Tibial nerve (tissue), 4 donors: ENCODE measurements at places on chromosomes 5 and 9.
A peak's percentile ranks its signal among the peaks of the same experiment; 100 is the strongest.

GRCh38 chr5:154989626-154990025 is 23.9 kb upstream of the KIF4B start:
- no peak for DNase-seq

- DNase-seq: no peak
These were observed 11.9 kb upstream of the NHP2 start for GRCh38 chr5:178165581-178165980.

GRCh38 chr5:132083071-132083678 is 9.6 kb downstream of the CSF2 start:
- DNase-seq: no peak

DNA sequence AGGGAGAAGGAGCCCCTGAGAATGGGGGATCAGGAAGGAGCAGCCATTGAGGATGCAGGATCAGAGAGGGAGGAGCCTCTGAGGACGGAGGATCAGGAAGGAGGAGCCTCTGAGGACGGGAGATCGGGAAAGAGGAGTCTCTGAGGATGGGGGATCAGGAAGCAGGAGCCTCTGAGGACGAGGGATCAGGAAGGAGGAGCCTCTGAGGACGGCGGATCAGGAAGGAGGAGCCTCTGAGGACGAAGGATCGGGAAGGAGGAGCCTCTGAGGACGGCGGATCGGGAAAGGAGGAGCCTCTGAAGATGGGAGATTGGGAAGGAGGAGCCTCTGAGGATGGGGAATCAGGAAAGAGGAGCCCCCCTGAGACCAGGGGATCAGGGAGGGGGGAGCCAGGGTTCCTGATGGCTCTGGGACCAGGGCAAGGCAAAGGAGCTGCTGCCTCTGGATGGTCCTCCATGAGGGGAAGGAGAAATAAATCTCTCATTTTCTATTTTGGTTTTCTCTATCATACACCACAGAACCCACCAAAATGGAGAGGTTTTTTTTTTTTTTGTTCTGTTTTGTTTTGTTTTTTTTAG is 22.6 kb upstream of the SARDH start:
- no peak for DNase-seq

GRCh38 chr5:16538006-16538405 is 72.4 kb upstream of the ZNF622 start:
- DNase-seq: no peak

GRCh38 chr5:107365320-107366109 is 305.2 kb downstream of the EFNA5 start:
- no peak for DNase-seq

GRCh38 chr5:14702238-14702839 is 37.8 kb downstream of the OTULIN start:
- no peak for DNase-seq

GRCh38 chr5:4196744-4197143 is 601.1 kb downstream of the IRX1 start:
- DNase-seq: no peak

- no peak for DNase-seq
These were observed 32.9 kb upstream of the STX17 start for GRCh38 chr9:99873531-99873930.

DNA sequence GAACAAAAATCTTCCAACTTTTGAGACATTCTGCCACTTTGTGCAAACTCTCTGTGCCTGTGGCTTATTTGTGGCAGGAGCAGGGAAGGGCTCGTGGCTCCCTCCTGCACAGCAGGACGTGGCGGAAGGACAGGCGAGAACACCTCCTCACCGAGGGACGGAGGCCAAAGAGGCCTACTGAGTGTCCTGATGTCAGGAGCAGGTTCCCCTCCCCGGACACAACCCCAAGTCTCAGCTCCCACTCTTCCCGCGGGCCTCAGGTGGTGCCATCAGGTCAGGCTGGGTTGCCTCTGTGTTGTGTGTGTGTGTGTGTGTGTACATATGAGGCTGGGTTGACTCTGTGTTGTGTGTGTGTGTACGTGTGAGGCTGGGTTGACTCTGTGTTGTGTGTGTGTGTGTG is 136.8 kb upstream of the LPCAT1 start:
- DNase-seq: no peak

- no peak for DNase-seq
These were observed 1395.9 kb downstream of the PTPRD start for GRCh38 chr9:9216934-9217333.

GRCh38 chr9:35756275-35757225 is 2.5 kb upstream of the MSMP start:
- peak; percentile 41 for DNase-seq

DNA sequence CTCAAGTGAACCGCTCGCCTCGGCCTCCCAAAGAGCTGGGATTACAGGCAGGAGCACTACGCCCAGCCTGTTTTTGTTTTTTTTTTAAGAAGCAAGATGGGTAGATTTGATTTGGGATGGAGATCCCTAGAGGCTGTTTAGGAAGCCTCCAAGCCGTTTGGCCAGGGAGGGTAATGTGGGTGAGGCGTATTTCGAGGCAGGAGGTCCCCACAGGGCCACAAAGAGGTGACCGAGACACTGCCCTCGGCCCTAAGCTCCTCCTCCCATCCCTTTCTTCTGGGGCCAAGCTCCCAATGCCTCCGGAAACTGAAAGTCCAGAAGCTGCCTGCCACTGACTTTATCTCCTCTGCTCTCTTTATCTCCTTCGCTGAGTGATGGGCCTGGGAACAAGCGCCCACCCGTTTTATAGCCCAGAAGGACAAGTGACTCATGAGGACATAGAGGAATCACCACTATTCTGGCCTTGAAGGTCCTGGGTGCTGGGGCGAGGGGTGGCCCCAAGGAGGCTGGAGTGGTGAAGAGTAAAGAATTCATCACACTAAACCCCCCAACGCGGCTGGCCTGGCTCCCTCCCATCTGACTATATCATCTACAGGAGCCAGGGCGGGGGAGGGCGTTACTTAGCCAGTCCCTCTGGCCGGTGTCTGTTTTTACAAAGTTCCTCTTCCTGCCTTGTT is 2.0 kb upstream of the RALGDS start:
- DNase-seq: no peak

GRCh38 chr5:140398379-140398811 is 3.2 kb upstream of the ANKHD1 start:
- DNase-seq: no peak

GRCh38 chr9:70080481-70081119 is 37.0 kb downstream of the MAMDC2 start:
- peak; percentile 63 for DNase-seq

DNA sequence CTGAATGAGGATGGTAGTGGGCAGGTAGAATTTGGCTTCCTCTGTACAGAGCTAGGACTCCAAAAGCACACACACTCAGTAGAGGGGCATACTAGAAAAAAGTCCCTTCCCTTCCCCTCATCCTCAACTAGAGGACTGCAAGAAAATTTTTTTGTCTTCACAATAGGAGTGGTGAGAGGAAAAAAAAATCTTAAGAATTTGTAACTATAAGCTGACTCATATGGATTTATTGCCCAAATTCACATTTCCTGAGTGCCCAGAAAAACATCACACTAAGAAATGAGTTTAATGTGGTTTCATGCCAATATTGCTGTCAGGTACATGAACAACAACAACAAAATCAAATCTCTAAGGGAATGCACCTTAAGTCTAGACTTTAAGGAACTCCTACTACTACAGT is 43.7 kb downstream of the RANBP6 start:
- no peak for DNase-seq

GRCh38 chr9:132894346-132894745 is 15.6 kb downstream of the SPACA9 start:
- DNase-seq: no peak

- DNase-seq: no peak
These were observed 47.4 kb downstream of the PHF2 start for GRCh38 chr9:93623753-93624152.

DNA sequence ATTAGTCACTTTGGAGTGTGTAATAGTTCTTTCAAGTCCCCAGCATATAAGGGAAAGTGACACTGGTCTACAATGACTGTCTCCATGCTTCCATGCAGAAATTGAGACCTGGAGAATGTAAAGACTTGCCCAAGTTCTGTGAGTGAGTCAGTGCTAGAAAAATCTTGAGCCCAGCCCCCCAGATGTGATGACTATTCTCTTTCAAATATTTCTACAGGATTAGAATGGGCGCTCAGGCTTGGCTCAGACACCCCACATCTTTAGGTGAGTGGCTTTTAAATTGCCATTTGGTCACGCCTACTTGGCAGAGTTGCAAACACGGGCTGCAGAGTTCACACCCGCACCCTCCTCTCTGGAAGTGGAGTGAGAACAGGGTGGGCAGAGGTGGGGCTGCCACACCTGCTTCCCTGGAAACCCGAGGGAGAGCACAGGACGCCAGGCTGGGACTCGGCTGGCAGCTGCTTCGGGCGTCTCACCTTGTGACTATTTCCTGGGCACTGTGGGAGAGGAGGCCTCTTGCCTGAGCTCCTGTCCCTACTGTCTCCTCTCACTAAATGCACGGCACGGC is 37.6 kb downstream of the ROPN1L start:
- no peak for DNase-seq

DNA sequence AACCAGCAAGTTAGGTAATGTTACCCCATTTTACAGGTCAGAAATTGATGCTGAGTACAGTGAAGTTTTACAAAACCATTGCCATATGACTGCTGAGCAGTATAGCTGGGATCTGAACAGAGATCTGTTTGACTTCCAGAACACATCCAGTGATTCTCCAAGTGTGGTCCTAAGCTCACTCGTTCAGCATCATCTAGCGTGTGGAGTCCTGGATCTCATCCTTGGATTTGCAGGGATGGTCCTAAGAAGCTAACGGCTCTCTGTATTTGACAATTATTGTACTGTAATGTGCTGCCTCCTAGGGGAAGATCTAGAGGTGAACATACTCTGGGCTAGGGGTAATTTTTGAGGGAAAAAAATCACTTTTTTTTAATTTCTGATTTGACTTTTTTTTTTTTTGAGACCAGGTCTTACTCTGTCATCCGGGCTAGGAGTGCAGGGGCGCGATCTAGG is 1.4 kb downstream of the SLC26A2 start:
- no peak for DNase-seq

GRCh38 chr9:81829195-81829882 is 98.9 kb upstream of the SPATA31D4 start:
- no peak for DNase-seq

- DNase-seq: no peak
These were observed 2.8 kb downstream of the GM2A start for GRCh38 chr5:151255621-151256286.

GRCh38 chr9:130729145-130729544 is 35.6 kb downstream of the EXOSC2 start:
- no peak for DNase-seq

GRCh38 chr5:2213121-2213730 is 330.5 kb upstream of the IRX4 start:
- DNase-seq: no peak

DNA sequence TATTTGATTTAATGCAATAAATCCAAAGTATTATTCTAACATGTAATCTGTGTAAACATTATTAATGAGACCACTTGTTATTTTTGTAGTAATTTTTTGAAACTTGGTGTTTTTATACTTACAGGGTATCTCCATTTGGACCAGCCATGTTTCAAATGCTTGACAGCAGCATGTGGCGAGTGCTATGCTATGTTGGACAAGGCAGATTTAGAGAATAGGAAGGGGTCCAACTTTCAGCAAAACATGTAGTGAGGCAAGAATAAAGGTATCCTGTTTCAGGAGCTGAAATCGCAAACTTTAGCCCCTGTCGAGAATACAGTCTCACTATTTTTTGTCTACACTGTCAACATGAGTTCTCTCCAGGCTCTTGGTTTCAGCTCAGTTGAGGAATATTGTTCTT is 33.7 kb downstream of the SNX24 start:
- DNase-seq: no peak

GRCh38 chr5:67935908-67936566 is 279.5 kb upstream of the PIK3R1 start:
- no peak for DNase-seq

GRCh38 chr5:73912821-73913271 is 286.9 kb downstream of the ARHGEF28 start:
- DNase-seq: no peak

DNA sequence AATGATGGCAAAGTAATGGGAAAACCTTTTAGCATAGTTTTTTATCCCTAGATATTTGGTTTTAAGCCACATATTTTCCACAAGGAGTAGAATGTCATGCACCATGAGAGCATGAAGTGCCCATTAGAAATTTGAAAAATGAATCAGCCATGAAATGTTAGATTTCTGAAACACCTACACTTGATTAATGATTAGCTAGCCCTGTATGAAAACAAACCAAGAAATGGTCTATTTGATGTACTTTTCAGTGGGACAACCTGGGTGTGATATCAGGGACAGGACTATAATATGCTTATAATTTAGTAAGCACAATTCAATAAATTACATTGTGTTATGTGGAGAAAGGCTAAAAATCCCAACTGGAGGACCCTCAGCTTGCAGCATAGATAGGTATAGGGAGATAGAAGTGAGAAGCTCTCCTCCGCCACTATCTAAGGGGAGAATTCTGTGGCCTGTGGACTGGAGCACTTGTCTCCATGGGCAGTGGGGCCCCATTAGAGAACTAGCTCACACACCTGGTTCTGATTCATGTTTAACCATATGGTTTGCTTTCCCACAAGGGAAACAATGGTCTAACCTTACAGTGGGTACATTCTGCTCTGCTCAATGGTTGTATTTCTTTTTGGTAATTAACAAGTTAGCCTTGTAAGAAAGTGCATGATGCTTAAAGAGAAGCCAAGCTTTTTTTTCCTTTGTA is 35.2 kb downstream of the NUP214 start:
- DNase-seq: no peak

DNA sequence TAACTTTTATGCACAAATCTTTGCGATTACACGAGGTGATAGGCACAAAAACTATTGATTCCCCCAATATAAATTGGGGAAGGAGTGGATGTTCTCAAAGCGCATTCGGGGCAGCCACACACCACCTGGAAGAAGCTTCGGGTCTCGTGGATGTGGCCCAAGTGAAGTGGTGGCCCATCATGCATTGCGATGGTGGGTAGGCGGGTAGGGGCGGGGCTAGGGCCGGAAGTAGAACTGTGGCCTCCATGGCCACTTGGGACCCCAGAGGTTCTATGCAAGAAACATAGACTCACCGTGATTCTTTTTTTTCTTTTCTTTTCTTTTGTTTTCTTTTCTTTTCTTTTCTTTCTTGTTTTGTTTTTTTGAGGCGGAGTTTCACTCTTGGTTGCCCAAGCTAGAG is 86.4 kb upstream of the SLC44A1 start:
- no peak for DNase-seq
